ENCODE measurements at places on chromosomes 2 and 18. TPM values are rescaled to one million over a fixed set of nuclear protein-coding genes. Genes with fewer than 3 reads are reported as not detected.

RAD51AP2 gene
- not detected for total RNA-seq

CNGA3 gene
- total RNA-seq, result 0.11 TPM

OTX1 gene
- total RNA-seq, result not detected

FHOD3 gene
- 17.5 TPM for total RNA-seq

SNRPD1 gene
- 53.4 TPM for total RNA-seq

CHRNG gene
- total RNA-seq, result not detected

GPR155 gene
- 17.6 TPM for total RNA-seq

NETO1 gene
- not detected for total RNA-seq

PAX8 gene
- 13.1 TPM for total RNA-seq

PLA2R1 gene
- total RNA-seq, result 11.1 TPM

C18orf54 gene
- total RNA-seq, result 0.17 TPM

SULT1C2 gene
- 1.5 TPM for total RNA-seq

EPHA4 gene
- total RNA-seq, result 3.0 TPM

CNTNAP5 gene
- total RNA-seq, result 0.11 TPM

SPAST gene
- total RNA-seq, result 15.3 TPM

KCNS3 gene
- 1.8 TPM for total RNA-seq

MEP1B gene
- total RNA-seq, result not detected

NT5DC4 gene
- total RNA-seq, result not detected

LRP2 gene
- 0.43 TPM for total RNA-seq

NEU2 gene
- not detected for total RNA-seq

ZNF2 gene
- total RNA-seq, result 4.2 TPM

GAD1 gene
- 5.8 TPM for total RNA-seq

SLC25A12 gene
- 21.1 TPM for total RNA-seq

HTR2B gene
- 16.6 TPM for total RNA-seq

FAM124B gene
- total RNA-seq, result 0.67 TPM

REG3A gene
- 0.88 TPM for total RNA-seq

LRRC30 gene
- total RNA-seq, result not detected

TMBIM1 gene
- total RNA-seq, result 198 TPM

HNMT gene
- 29.8 TPM for total RNA-seq

KRTCAP3 gene
- total RNA-seq, result 3.6 TPM

TACR1 gene
- total RNA-seq, result not detected

VWA3B gene
- total RNA-seq, result not detected

ME2 gene
- 69.8 TPM for total RNA-seq

PROKR1 gene
- not detected for total RNA-seq

COQ10B gene
- 35.6 TPM for total RNA-seq

CXCR4 gene
- total RNA-seq, result 58.5 TPM

LIMS3 gene
- 3.7 TPM for total RNA-seq

ACTG2 gene
- 0.75 TPM for total RNA-seq

VWC2L gene
- 0.06 TPM for total RNA-seq

All from adrenal gland (tissue), 19 donors.